SIG-M5 (cell line): ENCODE measurements at places on chromosomes 11 and 22.

- DNase-seq = no peak
Measured at GRCh38 chr11:69167130-69167915, 11.6 kb downstream of the SMIM38 start.

- no peak for DNase-seq
Measured at GRCh38 chr22:26172389-26172990, 3.2 kb downstream of the SEZ6L start.

DNA sequence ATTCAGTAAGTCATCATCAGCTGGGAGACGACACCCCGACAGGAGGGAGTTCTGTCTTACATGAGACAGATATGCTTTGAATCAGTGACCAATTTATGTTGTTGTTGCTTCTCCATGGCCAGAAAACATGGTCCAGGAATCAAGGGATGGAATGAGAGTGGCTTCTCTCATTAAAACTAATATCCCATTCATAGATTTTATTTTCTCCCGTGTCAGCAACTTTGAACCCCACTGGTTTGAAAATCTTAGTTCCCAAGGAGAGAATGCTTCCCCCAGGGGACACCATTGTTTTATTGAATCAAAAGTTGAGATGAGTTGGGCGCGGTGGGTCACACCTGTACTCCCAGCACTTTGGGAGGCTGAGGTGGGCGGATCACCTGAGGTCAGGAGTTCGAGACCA is 42.8 kb downstream of the RPS6KA4 start:
- DNase-seq = no peak

GRCh38 chr11:358129-358800 is 11.0 kb upstream of the B4GALNT4 start:
- DNase-seq = no peak

GRCh38 chr11:34366522-34366921 is 8.7 kb upstream of the ABTB2 start:
- no peak for DNase-seq

- no peak for DNase-seq
Measured at GRCh38 chr11:28729339-28729738, 621.2 kb downstream of the METTL15 start.

DNA sequence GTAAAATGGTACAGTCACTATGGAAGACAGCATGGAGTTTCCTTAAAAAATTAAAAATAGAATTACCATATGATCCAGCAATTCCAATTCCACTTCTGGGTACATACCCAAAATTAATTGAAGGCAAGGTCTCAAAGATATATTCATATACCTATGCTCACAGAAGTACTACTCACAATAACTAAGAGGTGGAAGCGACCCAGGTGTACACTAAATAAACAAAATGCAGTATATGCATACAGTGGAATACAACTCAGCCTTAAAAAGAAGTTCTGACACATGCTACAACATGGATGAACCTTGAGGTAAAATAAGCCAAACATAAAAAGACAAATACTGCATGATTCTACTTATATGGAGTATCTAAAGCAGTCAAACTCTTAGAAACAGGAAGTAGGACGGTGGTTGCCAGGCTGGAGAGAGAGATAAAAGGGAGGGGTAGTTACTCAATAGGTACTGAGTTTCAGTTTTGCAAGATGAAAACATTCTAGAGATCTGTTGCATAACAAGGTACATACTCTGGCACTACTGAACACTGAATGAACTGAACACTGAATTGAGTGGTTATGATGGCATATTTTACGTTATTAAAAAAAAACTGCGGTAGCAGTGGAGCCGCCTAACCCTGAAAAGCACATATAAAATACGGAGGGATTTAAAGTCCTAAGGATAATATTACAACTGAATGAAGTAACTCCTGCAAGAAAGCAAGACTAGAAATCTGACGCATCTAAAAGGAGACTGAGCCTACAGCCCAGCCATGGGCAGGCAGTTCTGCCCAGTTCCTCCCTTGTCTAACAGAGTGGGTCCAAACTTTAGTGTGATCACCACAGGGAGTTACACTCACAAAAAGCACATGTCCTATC is 12.8 kb downstream of the DGCR2 start:
- DNase-seq = peak; percentile 94
